ENCODE measurements at places on chromosomes 4 and X. TPM values are rescaled to one million over a fixed set of nuclear protein-coding genes. Genes with fewer than 3 reads are reported as not detected.

Gene ATOH1
- not detected for total RNA-seq

Gene P2RY10
- 0.64 TPM for total RNA-seq

Gene KIT
- total RNA-seq, result 17.8 TPM

Gene FGF2
- 7.6 TPM for total RNA-seq

GRCh38 chrX:65073233-65073632 is 97.0 kb upstream of the ZC4H2 start:
- no peaks in the 10 kb centered on the region for H3K4me1 ChIP-seq
- DNase-seq, result no peak
- no peak overlapping the region for H3K4me3 ChIP-seq
- no peaks in the 10 kb centered on the region for H3K27me3 ChIP-seq

- no peak for DNase-seq
- H3K27me3 ChIP-seq, result no peaks in the 10 kb centered on the region
- H3K27ac ChIP-seq, result no peak overlapping the region
- no peaks in the 10 kb centered on the region for H3K4me1 ChIP-seq
Measured at GRCh38 chr4:25635501-25635900, 20.1 kb upstream of the SLC34A2 start.

DNA sequence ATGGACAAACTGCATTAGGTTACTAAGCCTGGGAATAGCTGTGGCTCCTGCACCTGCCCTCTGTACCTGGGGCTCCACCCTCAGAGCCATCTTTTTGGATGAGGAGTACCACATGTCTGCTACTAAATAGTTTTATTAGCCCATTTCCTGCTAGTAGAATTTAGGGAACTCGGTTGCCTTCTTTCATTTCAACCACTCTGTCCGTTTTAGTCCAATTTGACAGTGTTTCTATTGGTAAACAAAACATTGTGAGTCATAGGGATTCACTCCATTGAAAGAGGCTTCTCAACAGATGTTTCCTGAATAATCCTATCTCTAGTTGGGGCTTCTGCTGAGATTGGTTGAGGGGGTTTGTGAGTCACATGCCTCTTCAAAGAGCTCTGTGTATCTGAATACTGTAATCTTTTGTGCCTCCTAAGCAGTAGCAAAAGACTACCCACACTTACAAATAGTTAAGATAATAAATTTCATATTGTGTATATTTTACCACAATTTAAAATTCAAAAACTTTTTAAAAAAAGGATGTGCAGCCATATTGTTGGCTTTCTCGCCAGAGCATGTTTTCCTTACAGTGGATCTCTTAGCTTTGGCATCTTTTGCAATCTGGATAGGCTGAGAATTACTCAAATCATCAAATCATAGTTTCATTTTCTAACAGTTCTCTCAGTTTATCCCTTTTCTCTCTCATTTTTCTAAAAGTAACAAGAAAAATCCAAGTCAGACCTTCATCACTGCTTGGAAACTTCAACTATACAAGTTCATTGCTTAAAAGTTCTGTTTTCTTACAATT is 9.9 kb downstream of the FAM200B start:
- peaks cover 10% of the 10 kb centered on the region for H3K4me1 ChIP-seq
- peak overlapping the region; percentile 39 for H3K27ac ChIP-seq
- DNase-seq, result no peak
- H3K4me3 ChIP-seq, result no peak overlapping the region

DNA sequence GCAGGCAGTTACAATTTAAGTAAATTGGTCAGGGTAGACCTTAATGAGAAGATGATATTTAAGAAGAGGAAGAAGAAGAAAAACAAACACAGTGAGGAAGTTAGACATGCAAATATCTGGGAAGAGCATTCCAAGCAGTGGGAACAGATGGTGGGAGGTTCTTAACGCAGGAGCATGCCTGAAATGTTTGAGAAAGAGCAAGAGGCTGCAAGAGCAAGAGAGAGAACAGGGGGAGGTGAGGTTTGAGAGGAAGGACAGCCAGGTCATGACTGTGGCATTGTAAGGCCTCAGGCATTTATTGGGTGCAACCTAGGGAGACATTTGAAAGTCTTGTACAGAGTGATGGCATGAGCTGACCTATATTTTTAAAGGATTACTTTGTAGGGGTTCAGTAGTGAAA is 136.0 kb downstream of the UGT8 start:
- H3K27me3 ChIP-seq, result no peaks in the 10 kb centered on the region
- DNase-seq, result no peak
- no peaks in the 10 kb centered on the region for H3K4me1 ChIP-seq
- no peak overlapping the region for H3K27ac ChIP-seq
- H3K4me3 ChIP-seq, result no peak overlapping the region

DNA sequence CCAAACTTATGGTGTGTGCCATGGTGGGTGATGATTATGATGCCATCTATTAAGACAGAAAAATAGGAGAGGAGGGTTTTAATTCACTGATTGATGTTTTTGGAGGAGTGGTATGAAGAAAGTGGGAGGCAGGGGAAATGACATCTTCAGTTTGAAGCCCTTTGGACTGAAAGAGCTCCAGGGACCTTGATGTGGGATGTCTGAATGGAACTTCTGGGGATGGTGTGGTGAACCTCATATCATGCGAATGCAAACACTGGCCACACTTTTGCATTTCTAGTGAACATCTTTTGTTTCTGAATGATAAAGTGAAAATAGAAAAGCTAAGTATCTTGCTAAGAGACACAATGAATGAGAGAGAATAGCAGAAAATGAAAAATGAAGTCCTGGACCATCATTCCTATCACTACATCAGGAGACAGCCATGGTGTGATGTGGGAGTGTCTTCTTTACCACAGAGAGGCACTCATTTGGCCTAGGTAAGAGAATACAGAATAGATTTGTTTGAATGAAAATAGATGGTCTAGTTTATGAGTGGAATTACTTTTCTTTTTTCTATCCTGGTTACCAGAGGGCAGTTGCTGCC is 123.5 kb downstream of the ZNF827 start:
- no peaks in the 10 kb centered on the region for H3K4me1 ChIP-seq
- H3K27me3 ChIP-seq, result no peaks in the 10 kb centered on the region
- DNase-seq, result no peak
- no peak overlapping the region for H3K4me3 ChIP-seq

GRCh38 chr4:7894098-7894676 is 45.5 kb downstream of the AFAP1 start:
- H3K4me1 ChIP-seq, result peaks cover 22% of the 10 kb centered on the region
- no peak overlapping the region for H3K27ac ChIP-seq
- no peaks in the 10 kb centered on the region for H3K36me3 ChIP-seq
- no peak for DNase-seq
- H3K4me3 ChIP-seq, result no peak overlapping the region
